ENCODE measurements at places on chromosomes 6 and 20. TPM values are rescaled to one million over a fixed set of nuclear protein-coding genes. Genes with fewer than 3 reads are reported as not detected.

The DUSP22 gene
- 25.3 TPM for total RNA-seq

The SLC32A1 gene
- total RNA-seq = not detected

The MEP1A gene
- not detected for total RNA-seq

The UNC5CL gene
- total RNA-seq = 0.07 TPM

The TIAM2 gene
- total RNA-seq = 16.9 TPM

The CRISP2 gene
- not detected for total RNA-seq

The CCDC170 gene
- 0.04 TPM for total RNA-seq

The GSTA4 gene
- total RNA-seq = 22.1 TPM

The DNMT3B gene
- 4.0 TPM for total RNA-seq

The PLG gene
- not detected for total RNA-seq

The SLC16A10 gene
- not detected for total RNA-seq

The BMP6 gene
- total RNA-seq = 281 TPM

The TGM3 gene
- total RNA-seq = not detected

The RNF217 gene
- 20.5 TPM for total RNA-seq

The AAR2 gene
- 32.6 TPM for total RNA-seq
